ENCODE measurements at places on chromosomes 16 and 17.

- DNase-seq: no peak
Measured at GRCh38 chr17:36034127-36034526, 16.4 kb upstream of the CCL23 start.

- DNase-seq: peak; percentile 64
Measured at GRCh38 chr16:57045694-57046381, 46.5 kb upstream of the CPNE2 start.

- DNase-seq: no peak
Measured at GRCh38 chr17:27808628-27809027, 8.3 kb upstream of the NOS2 start.

DNA sequence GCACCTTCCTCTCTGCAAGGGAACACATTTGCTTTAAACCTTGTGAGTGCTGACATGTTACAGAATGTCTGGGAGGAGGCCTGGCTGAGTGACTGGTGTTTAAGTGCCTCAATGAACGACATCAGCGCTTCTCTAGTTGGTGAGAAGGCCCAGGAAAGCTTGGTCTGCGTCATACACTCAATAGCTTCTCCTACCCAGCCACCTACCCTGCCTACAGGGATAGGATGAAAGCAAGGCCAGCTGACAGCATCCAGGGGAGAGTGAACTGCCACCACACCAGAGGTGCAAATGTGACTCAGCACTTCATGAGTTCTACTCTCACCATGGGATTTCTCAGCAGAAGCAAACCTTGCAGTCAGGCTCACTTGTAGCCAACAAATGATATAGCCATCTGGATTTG is 31.7 kb upstream of the CFAP20 start:
- DNase-seq: no peak

GRCh38 chr16:84663433-84664101 is 15.3 kb downstream of the KLHL36 start:
- no peak for DNase-seq

Measured in Caco-2 (cell line).